ENCODE measurements at places on chromosomes 3 and 15.

DNA sequence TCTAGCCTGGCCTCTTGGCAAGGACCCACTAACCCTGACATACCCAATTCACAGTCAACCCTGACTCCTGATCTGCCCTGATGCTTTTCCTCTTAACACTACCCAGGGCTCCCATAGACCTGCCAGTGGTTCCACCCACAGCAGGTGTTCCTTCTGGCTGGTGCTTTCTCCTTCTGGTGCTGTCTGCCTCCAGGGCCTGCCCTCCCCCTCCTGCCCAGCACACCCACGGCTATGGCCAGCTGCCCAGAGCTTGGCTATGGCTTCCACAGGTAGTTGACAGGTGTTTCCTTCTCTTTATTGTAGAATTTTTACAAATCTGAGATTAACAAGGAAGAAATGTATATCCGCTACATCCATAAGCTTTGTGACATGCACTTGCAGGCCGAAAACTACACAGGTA, 46.5 kb upstream of the MANF start:
- no peak for DNase-seq

- DNase-seq, result no peak
These were observed 17.7 kb downstream of the EEFSEC start for GRCh38 chr3:128170866-128171516.

GRCh38 chr3:46845397-46845859, 17.8 kb downstream of the MYL3 start:
- DNase-seq, result no peak

- no peak for DNase-seq
These were observed 31.4 kb downstream of the CA12 start for GRCh38 chr15:63350178-63350621.

DNA sequence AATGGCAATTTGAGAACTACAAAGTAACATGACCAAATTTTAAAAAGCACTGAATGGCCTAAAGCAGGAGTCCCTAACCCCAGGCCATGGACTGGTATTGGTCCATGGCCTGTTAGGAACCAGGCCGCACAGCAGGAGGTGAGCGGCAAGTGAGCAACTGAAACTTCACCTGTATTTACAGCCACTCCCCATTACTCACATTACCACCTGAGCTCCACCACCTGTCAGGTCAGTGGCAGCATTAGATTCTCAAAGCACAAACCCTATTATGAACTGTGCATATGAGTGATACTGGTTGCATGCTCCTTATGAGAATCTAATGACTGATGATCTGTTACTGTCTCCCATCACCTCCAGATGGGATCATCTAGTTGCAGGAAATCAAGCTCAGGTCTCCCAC, 48.8 kb downstream of the SENP7 start:
- no peak for DNase-seq

All from CD4-positive, alpha-beta T cell treated with Interferon alpha-2 for 1 hour (primary cell).